Cerebellar cortex (tissue), 1 donor: ENCODE measurements at places on chromosomes 7 and 10.

DNA sequence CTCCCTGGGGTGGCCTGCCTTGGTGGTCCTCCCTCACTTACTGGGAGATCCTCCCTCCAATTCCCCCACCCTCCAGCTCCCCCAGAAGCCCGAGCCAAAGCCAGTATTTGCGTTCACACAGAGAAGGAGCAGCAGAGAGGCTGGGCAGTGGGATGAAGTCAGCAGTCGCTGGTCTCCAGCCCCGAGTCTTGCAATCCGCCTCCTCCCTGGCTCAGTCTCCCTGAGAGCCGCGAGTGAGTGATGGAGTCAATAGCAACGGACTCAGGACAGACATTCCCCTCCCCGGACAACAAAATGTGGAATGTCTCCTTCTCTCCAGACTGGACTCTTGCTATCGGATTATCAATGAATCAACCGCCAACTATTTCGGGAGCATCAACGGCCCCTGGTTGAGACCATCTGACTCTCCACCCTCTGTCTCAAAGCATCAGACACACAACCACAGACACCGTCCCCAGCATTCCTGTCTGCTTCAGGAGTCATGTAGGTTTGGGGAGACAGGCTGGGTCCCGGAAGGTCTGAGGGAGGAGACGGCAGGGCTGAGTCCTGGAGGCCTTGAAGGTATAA lies 178.4 kb downstream of the SH3PXD2A start:
- DNase-seq = no peak

- DNase-seq = peak; percentile 71
Observed at GRCh38 chr7:139776486-139777132, 1.2 kb downstream of the HIPK2 start.

DNA sequence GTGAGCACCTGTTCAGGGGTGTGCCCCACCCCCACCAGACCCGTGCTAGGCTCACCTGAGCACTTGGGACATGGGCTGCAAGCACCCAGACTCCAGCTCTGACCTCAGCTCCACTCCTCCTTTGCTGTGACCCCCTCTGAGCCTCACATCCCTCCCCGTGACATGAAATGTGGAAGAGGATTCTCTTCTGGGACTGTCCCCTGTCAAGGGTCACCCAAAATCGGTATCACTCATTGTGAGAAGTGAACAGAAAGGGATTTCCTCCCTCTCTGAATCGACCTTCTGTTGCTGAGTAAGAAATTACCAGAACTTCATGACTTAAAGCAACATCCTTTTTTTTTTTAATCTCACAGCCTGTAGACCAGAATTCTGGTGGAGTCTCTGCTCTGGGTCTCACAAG lies 6.2 kb upstream of the CHST15 start:
- DNase-seq = no peak

DNA sequence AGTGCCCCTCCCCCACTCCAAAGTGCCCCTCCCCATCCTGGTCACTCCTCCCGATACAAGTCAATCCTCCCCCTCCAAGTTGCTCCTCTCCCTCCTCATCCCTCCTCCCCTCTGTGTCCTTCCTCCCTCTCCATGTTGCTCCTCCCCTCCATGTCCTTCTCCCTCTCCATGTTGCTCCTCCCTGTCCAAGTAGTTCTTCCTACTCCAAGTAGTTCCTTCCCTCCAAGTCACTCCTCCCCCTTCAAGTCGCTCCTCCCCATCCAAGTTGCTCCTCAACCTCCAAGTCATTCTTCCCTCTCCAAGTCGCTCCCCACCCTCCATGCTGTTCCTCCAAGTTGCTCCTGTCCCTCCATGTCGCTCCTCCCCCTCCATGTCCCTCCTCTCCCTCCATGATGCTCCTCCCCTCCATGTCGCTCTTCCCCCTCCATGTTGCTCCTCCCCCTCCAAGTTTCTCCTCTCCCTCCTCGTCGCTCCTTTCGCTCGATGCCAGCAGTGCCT lies 8.6 kb upstream of the WBP1L start:
- no peak for DNase-seq

DNA sequence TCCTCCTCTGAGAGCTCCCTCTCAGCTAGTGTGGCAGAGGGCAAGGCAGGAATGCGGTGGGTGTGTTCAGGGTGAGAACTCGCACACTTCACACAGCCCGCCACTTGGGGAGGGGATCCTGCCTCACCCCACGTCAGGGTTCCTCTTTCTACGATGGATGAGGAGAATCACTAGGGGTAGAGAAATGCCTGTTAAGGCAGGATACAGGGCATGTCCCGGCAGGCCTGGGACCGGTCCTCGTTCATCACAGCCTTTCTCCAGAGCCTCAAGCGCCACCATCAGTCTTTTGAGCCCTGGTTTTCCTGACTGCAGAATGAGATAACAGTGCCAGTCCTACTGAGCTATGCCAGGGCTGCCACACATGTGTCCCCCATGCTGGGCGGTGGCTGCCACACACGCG lies 546.7 kb upstream of the ADARB2 start:
- DNase-seq = no peak

- DNase-seq = no peak
Observed at GRCh38 chr7:3245077-3245476, 56.0 kb upstream of the SDK1 start.

GRCh38 chr10:86139066-86139657 lies 227.4 kb downstream of the GRID1 start:
- DNase-seq = peak; percentile 12

DNA sequence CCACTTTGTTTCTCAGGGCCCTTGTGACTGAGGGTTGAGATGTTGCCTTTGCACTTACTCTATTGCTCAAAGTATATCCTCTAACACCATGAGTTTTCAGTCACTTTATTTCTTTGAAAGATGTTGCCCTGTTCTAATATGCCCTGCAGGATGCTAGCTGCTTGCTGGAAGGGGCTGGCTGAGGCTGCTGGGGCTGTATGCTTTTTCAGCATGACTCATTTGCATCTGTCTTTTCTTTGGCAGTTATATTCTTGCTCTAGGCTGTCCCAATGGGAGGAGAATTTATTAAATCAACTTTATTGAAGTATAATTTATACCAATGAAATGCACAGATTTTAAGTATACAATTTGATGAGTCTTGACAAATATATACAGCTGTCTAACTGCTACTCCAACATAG lies 157.7 kb downstream of the PLPP4 start:
- no peak for DNase-seq

DNA sequence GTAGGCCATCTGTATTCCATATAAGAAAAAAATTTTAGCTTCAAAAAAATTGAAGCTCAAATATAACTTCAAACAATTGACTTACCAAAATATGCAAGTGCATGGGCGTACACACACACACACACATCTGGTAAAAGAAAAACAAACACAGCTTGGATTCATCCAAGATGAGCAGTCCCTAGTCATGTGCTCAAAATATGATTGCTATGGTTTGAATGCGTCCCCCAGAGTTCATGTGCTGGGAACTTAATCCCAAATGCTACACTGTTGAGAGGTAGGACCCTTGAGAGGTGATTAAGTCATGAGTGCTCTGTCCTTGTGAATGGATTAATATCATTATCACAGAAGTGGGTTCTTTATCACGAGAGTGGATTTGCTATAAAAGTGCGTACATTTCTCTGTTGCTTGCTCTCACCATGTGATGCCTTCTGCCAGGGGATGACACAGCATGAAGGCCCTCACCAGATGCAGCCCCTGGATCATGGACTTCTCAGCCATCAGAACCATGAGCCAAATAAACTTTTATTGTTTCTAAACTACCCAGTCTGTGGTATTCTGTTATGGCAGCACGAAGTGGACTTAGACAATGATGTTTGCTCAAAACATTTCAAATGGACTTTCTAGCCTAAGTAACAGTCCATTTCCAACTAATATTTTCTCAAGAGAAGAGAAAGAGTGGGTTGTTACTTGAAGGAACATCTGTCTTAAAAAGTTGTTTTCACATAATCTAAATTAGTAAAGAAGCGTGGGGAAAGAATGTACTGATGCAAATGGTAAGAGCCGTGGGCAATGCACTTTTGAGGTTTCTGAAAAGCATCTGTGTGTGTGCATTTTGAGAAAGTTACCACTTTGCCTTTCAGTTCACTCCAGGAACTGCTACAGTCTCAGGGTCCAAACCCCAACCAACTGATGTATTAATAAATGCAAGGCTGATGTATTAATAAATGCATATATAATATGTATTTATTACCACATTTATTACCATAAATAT lies 15.1 kb upstream of the SVIL start:
- DNase-seq = no peak

DNA sequence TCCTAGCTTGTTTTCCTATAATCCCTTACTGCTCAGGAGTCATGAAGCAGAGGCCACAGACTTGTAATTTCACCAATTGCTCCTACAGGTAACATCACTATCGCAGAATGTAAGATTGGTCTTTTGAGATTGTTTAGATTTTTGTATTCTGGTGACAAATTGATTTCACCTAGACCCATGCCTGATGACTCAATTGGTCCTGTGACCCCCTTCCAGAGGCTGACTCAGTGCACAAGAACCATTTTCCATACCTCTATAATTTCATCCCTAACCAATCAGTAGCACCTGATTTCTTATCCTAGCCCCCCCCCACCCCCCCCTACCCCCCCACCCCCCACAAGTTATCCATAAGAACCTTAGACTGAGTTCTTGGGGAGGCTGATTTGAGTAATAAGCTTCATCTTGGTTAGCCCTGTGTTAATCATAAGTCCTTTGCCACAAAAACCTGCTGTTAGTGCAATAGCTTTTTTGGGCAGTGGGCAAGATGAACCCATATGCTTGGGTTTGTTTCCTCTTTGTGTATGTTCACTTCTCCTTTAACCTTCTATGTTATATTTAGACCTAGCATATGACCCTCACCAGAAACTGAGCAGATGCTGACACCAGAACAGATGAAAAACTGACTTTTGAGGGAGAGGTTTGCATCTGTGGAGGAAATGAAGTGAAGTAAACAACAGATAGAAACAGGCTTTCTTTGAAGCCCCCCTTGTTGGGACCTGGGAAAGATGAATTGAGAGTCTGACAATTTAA lies 187.1 kb downstream of the KIF20B start:
- no peak for DNase-seq

- no peak for DNase-seq
Observed at GRCh38 chr7:128172963-128173362, 68.1 kb upstream of the LEP start.

GRCh38 chr10:92387289-92387940 lies 96.4 kb downstream of the MARCHF5 start:
- peak; percentile 50 for DNase-seq

DNA sequence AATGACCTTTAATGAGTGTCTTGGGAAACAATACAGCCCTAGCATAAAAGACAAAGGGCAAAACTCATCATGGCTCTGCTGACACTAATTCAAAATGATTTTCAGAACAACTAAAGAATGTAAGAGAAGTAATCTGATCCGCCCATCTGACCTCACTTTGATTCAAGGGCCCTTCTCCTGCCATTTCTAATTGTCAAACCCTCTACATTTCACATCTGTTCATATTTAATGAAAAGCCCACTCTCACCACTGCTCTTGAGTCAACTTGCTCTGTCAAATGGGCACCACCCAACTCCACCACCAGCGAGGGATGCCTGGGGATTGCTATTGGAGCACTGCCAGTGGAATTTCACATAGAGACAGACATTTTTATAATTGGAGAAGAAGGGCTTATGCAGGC lies 639.2 kb downstream of the KCNMA1 start:
- DNase-seq = no peak

DNA sequence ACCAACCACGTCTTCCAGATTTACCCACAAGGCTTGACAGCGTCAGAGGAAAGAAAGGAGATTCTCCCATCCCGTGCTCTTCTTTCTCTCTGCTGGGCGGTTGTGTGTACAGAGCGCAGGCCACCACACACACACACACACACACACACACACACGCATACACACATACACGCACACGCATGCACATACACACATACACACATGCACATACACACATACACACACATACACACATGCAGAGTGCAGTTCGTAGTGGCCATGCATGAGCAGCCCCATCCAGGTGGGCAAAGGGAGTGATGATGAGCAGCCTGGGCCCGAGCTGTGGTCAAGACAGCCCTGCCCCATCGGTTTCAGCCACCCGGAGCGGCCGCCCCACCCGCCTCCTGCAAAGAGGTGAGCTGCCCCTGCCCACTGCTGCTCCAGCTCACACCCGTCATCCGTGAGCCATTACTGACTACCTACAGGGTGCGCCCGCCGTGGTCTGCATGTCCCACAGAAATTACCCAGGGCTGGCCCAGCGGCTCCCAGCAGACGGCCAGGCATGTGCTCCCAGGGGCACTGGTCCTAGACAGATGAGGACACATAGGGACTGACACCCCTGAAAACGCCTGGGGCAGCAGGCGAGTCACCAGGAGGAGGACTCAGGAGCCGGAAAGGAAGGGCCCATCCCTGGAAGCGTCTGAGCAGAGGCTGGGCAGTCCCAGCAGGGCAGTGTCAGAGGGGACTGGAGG lies 69.6 kb downstream of the ASB13 start:
- DNase-seq = no peak

DNA sequence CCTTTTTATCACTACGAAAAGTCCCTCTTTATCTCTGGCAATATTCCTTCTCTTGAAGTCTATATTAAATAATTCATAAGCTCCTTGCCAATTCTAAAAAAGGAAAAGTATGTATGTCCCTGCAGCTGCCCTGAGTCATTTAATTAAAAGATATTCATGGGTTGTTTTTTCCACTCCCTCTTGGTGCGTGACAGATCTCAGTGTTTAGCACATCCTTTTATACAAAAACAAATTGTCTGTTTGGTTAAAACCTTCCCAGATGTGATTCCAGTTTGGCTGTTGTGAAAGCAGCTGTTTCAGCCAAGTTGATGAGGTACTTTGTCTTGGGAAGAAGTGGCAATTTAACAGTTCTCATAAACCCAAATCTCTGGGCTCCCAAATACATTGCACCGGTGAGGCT lies 33.8 kb upstream of the PRLHR start:
- DNase-seq = no peak

DNA sequence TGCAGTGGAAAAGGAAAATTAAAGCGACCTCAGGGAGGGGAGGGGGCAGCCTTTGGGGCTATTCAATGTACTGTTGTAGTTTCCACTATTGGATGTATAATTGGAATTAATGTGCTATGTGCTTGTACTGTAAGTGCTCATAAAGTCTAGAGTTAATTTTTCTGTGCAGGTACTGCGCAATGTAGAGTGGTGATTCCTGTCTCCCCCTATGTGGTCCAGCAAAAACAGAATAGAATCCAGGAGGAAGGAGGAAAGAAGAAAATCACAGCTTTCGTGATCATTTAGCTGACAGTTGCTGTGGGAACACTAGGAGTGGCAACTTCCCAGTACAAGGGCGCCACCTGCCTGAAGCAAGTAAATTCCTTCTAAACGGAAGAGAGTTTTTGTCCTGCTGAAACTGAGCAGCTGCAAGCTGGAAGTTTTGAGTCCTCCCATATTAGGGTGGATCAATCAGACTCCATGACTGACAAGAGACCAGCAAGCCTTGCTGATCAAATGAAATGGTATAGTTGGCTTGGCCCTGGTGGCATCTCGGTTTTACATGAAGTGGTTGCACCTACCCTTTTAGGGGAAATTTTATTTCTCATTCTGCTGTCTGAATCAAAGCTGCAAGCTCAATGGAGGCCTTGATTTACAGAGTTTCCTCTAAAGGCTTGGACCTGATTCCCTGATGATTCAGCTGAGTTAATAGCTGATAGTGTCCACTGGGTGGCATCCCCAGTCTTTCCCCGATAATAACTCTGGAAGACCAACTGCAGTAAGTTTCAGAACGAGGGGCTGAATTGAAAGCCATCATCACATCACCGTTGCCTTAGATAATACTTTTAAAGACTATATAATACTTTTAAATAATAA lies 299.8 kb downstream of the HGF start:
- peak; percentile 66 for DNase-seq

GRCh38 chr10:118901906-118902305 lies 127.6 kb upstream of the NANOS1 start:
- DNase-seq = no peak

- DNase-seq = no peak
Observed at GRCh38 chr7:102451371-102452054, 13.2 kb downstream of the ALKBH4 start.

- DNase-seq = peak; percentile 31
Observed at GRCh38 chr7:71354716-71355115, 222.8 kb downstream of the GALNT17 start.
